MCF 10A (cell line): ENCODE measurements at places on chromosomes 2 and 18. TPM values are rescaled to one million over a fixed set of nuclear protein-coding genes. Genes with fewer than 3 reads are reported as not detected.

Gene TSPYL6
- total RNA-seq: not detected in 2 replicates

Gene MIB1
- 40.5 and 49.5 TPM in 2 replicates for total RNA-seq

Gene CCDC150
- 5.5 and 8.1 TPM in 2 replicates for total RNA-seq

GRCh38 chr2:160794926-160795325, 301.3 kb upstream of the RBMS1 start:
- H3K4me3 ChIP-seq: no peak overlapping the region
- DNase-seq: no peak
- no peaks in the 10 kb centered on the region for H3K4me1 ChIP-seq
- H3K36me3 ChIP-seq: no peaks in the 10 kb centered on the region
- no peak overlapping the region for H3K27ac ChIP-seq
- no peaks in the 10 kb centered on the region for H3K27me3 ChIP-seq

DNA sequence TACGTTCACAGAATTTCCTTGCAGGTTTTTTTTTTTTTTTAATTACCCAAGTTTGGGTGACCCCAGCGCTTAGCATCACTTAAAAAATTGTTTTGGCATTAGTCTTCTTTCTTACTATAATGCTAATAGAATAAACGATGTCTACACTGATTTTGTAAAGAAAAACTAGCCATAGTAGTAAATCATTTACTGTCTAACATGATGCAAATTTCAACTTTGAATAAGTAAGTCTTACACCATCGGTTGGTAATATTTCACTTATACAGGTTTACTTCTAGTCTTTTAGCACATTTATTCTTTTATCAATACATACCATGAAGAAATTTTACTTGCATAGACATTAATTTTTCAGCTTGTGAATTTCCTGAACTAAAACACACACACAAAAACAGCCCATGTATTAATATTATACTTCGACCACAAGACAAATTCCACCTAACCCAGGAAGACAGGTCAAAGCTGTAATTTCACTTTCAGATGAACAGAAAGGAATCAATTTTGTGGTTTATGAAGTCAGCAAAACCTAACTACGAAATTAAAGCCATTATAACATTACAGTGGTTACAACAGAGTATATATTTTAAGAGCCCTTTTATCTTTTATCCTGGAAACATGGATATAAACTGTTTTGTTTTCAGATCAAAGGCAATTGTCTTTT, 1.9 kb downstream of the YES1 start:
- H3K27me3 ChIP-seq: no peaks in the 10 kb centered on the region
- H3K4me1 ChIP-seq: peaks cover 37% of the 10 kb centered on the region
- peak overlapping the region; percentile 99 for H3K27ac ChIP-seq
- DNase-seq: no peak
- peak overlapping the region; percentile 95 for H3K4me3 ChIP-seq
- peaks cover 6% of the 10 kb centered on the region for H3K36me3 ChIP-seq

DNA sequence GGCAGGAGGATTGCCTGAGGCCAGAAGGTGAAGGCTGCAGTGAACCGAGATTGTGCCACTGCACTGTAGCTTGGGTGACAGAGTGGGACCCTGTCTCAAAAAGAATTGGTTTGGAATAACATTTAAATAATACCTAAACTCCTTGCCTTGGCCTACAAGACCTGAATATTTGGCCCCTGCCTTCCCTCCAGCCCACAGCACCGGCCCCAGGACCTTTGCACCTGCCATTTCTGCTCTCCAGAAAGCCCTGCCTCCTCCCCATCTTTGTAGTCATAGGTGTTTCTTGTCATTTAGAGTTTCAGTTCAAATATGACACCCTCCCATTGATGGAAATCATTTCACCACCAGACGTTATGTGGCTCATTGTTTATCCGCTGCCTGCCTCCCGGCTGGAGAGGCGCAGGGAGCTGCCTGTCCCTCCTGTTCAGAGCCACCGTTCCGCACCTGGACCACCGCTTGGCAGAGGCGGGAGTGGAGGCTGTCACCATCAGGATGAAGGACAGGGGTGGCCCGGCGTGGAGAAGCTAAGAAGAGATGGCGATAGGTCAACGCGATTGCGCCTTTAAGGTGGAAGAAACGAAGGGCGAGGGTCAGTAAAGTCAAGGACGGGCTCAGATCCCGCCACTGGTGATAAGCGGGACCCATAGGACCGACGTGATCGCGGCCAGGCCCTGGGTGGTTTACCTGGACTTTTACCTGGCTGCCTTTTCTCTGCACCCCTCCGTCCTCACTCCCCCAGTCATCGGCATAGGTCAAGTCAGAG, 638 bp upstream of the LPIN1 start:
- peaks cover 30% of the 10 kb centered on the region for H3K4me1 ChIP-seq
- H3K27ac ChIP-seq: peak overlapping the region; percentile 69

GRCh38 chr2:160429248-160430000, 64.2 kb downstream of the RBMS1 start:
- H3K4me1 ChIP-seq: peaks cover 24% of the 10 kb centered on the region
- DNase-seq: peak; percentile 62
- H3K4me3 ChIP-seq: no peak overlapping the region
- peak overlapping the region; percentile 93 for H3K27ac ChIP-seq
- no peaks in the 10 kb centered on the region for H3K27me3 ChIP-seq
- no peaks in the 10 kb centered on the region for H3K36me3 ChIP-seq

- H3K27ac ChIP-seq: no peak overlapping the region
- H3K27me3 ChIP-seq: no peaks in the 10 kb centered on the region
- DNase-seq: no peak
Measured at GRCh38 chr2:107402330-107402729, 424.4 kb upstream of the RGPD4 start.

DNA sequence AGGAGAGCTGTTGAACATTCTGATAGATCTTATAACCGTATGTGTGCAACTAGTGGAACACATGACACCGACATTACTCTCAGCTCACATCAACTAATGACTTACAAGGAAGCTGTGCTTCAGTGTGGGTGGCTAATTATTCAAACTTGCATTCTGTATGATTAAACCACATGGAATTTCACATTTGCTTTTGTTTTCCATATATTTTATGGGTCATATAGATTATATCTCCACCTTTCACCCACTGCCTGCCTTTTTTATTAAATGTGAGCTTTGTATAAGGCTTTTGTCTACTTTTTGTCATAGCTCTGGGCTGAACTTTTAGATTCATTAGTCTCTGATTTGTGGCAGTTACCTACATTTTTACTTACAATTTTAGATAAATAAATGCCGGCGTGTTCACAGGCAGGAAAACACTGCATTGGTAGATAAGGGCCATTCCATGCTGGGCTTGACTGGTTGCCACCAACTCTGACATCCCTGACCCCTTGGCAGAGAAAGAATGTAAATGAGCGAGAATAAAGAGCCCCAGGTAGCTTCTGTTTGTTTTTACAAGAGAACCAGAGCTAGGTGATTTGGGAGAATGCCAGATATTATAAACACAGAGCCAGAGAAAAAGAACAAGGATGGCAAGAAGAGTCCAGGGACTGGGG, 35.7 kb downstream of the LYPD6 start:
- H3K4me3 ChIP-seq: no peak overlapping the region
- no peaks in the 10 kb centered on the region for H3K36me3 ChIP-seq
- H3K4me1 ChIP-seq: peaks cover 8% of the 10 kb centered on the region
- no peaks in the 10 kb centered on the region for H3K27me3 ChIP-seq
- H3K27ac ChIP-seq: no peak overlapping the region
- DNase-seq: peak; percentile 64

GRCh38 chr2:237441605-237442274, 27.8 kb upstream of the COL6A3 start:
- H3K27me3 ChIP-seq: no peaks in the 10 kb centered on the region
- H3K4me1 ChIP-seq: peaks cover 16% of the 10 kb centered on the region
- no peak overlapping the region for H3K27ac ChIP-seq
- H3K4me3 ChIP-seq: no peak overlapping the region

GRCh38 chr2:100197631-100198153, 55.3 kb upstream of the AFF3 start:
- H3K4me3 ChIP-seq: no peak overlapping the region
- H3K27me3 ChIP-seq: no peaks in the 10 kb centered on the region
- DNase-seq: no peak
- H3K27ac ChIP-seq: no peak overlapping the region
